Activated naive CD8-positive, alpha-beta T cell treated with anti-CD3 and anti-CD28 coated beads, Interleukin-2, amount 50 U/mL, for 24 hours (primary cell): ENCODE measurements at places on chromosomes 7 and 10.

DNA sequence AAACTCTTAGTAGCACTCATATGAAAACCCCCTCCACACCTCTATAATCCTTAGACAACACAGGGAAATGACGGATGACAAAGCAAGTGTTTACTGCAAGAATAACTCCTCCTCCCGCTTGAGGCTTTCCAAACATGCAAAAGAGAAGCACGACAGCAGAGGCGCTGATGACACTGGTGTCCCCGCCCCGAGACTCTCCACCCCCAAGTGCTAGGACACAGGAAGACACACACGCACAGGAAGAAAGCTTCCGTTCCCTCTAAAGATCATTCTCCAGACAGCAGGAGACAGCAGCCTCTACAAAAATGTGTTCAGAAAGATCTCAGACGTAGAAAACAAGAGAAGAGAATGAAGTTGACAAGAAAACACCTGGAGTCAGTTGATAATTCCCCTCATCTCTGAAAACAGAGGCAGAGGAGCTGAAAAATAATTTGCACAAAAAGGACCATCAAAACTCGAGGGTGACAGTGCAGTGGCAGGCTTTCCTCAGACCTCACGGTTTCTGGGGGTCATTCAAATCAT lies 90.2 kb downstream of the DLG5 start:
- peak; percentile 44 for DNase-seq

DNA sequence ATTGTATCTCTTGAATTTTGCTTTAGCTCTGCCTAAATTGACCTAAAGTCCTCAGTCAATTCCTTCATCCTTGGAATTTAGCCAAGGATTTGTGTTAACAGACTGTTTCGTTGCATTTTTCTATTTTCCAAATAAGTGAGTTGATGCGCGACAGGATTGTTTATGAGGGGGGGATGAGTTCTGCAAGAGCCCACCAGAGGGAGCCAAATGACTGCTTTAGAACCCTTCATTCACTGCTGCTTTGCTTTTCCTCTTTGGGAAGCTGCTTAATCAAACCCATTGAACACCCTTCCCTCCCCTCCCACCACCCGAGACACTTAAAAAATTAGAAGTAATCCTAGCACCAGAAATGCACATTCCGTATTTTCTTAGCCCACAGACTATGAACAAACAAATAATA lies 33.7 kb upstream of the PTF1A start:
- peak; percentile 38 for DNase-seq

GRCh38 chr10:32454148-32454547 lies 8.2 kb downstream of the CCDC7 start:
- no peak for DNase-seq

DNA sequence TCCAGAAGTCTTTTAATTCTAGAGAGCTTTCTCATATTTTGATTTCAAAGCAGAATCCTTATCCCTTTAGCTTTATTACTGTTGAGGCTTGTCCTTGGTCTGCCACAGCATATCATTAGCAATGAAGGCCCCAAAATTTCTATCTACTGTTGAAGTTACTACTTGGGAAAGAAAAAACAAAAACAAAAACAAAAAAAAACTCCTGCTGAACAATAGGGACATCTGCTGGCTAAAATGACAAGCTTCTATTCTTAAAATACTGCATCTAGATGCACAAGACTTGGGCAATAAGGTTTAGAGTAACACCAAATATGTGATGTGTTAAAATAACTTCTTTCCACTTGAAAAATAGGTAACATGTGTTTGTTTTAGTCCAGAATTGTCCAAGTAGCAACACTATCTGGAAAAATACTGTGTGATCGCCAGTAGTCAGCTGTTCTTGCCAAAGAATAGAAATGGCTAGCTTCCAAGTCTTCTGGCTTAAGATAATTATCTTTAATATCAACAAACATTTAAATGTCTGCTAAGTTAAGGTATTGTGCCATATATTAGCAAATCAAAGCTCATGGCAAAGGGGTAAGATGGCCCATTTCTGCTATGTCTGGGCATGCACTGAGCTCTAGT lies 3.8 kb upstream of the DMTF1 start:
- no peak for DNase-seq

- no peak for DNase-seq
Observed at GRCh38 chr10:89526358-89526757, 9.0 kb downstream of the SLC16A12 start.

DNA sequence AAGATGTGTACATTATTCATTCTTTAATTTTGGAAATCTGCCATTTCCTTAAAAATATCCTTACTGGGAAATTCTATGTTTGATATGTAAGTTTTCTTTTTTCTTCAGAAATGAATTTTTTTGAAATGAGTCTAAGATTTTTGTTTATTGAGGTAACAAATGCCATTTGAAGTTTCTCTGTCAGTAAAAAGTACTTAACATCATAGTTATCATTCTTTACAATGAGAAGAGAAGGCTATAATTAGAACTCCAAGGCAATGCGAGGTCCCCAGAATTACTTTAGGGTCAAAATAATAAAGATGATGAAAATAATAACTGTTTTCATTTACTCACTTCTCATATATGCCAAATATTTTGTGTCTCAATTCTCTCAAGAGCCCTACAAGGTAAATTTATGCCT lies 37.0 kb upstream of the RHOBTB1 start:
- DNase-seq, result no peak

DNA sequence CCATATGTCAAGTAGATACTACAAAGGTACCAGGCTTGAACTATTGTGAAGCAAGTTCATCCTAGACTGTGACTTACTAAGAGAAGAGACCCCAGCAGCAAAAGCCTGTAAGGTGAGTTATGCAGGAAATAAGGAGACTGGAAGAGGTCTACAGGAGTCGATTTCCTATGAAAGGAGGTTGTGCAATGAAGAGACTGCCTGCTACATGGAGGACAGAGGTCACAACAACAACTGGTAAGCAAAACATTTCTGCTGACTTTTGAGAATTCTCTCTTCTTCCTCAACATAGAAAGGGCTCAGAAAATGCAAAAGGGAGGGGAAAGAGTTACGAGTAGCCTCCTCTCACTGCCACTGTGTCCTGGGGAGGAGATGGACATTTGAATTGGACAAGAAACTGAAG lies 42.4 kb downstream of the PDK4 start:
- DNase-seq, result no peak

DNA sequence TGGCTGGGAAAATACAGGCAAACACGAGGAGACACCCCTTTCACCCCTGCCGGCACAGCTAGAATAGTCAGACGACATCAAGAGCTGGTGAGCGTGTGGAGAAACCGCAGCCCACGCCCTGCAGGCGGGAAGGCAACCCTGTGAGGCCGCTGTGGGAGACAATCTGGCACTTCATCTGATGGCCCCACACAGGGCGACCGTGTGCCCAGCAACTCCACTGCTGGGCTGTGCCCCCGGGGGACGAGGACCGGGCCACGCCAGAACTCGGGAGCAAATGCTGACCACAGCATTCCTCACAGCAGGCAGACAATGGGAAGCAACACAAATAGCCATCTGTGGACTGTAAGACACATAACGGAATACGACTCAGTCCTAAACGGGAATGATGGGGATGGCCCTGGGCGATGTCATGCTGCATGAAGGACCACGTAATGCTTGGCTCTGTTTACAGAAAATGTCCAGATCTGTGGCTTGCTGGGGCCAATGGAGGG lies 58.9 kb downstream of the CFAP46 start:
- DNase-seq, result no peak

- no peak for DNase-seq
Observed at GRCh38 chr7:133294234-133294633, 41.4 kb downstream of the EXOC4 start.

DNA sequence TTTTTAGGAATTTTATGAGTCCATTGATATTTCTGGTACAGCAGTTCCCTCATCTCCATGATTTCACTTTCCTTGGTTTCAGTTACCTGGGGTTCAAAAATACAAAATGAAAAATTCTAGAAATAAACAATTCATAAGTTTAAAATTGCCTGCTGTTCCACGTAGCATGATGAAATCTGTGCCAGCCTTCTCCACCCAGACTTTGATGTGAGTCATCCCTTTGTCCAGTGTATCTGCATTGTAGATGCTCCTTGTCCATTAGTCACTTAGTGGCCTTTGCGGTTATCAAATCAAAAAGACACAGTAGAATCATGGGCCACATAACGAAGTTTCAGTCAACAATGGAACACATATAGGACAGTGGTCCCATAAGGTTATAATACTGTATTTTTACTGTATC lies 286.9 kb downstream of the PTEN start:
- no peak for DNase-seq

DNA sequence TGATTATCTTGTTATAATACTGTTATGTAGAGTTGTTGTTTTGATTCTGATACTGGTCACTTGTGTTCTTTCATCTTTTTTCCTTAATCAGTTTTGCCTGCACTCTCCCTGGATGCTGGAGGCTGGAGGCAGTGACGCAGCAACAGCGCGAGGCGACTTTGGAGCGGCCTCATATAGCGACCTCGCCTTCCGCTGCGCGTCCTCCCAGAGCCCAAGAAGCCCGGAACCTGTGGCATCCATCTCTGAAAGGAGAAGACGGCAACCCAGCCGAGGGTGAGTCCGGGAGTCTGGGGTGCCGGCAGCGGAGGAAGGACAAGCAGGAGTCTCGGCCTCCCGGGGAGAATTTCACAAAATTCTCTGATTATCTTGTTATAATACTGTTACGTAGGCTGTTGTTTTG lies 161.2 kb downstream of the ZNF33B start:
- no peak for DNase-seq

DNA sequence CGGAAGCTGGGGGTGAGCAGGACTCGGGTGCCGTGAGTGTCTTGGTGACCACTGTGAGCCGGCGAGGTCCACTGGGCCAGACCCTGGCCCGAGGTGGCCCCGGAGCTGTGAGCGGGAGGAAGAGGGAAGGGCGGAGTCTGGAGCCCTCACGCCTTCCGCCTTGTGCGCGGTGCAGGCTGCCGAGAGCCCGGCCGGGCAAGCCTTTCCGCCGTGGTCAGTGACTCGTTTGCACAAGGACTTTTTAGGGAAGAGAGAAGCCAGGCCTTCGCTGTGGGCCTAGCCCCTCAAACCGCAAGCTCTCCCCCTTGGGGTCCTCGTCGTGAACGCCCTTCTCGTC lies 40.9 kb upstream of the ZNF32 start:
- DNase-seq, result peak; percentile 47

- no peak for DNase-seq
Observed at GRCh38 chr10:53699684-53700083, 927.1 kb upstream of the MBL2 start.
